ENCODE measurements at places on chromosomes 3 and 15.

DNA sequence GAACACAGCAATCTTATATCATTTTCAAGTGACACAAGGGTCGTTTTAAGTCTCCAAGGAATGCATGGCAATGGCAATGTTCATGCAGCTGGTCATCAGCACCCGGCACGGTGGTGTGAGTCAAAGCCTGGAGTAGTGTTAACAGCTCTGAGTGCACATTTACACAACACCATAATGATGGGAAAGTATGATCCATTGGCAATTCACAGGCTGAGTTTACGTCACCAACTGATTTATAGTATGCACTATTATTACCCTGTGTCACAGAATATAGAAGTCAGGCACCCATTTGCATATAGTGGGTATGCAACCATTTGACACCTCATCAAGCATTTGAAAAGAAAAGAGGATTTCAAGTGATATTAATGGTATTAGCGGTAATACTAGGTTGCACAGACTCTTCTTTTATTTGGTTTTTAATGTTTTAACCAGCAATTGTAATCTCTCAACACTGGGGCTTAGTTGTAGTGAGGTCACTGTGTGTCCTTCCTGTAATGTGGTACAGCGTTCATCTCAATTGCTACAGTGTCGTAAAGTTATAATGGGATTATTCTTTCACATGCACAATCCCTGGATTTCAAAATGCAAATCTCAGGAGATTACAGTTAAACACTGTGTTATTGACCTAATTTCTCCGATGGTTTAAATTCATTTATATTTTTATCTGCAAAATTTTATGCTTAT, 113.8 kb downstream of the C3orf38 start:
- DNase-seq, result no peak

DNA sequence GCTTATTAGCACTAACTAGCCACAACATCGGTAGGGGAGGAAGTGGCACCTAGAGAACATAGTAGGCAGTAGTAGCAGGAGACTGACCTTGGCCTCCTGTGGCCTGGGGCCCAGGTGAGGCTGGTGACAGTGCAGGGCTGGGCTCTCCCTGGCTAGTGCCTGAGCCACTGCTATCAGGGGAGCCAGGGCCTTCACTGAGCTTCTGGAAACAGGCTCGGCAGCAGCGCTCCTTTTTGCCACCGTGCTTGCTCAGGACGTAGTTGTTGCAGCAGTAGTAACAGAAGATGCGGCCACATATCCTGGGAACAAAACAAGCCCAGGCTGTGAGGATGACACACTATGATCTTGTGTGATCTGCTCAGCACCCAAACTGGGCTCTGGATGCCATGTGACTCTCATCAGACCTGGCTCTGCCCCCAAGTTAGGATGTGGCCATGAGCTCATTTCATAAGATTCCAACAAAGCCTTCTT, 15.1 kb downstream of the CXCR6 start:
- no peak for DNase-seq

- DNase-seq, result no peak
These were observed 325.8 kb upstream of the IGF1R start for GRCh38 chr15:98322581-98322980.

DNA sequence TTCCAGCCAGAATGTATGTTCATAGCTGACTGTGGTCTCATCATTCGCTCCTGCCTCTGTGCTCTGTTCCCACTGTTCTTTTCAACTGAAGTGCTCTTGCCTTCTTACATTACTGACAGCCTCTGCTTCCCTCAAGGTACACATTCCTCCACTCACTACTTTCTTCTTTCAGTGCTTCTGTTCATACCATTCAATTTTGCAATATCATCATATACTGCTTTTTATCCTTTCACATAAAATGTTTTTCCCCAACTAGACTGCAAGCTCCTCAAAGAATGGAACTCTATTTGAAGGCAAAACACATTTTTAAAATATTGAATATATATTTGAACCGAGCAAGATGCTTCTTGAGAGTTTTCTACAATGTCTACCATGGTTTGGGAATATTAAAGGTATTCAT, 291.1 kb downstream of the CTNNB1 start:
- DNase-seq, result no peak
